A549 treated with RU486 at 1 μM for 4 hours (cell line): ENCODE measurements at places on chromosomes 12 and 14. TPM values are rescaled to one million over a fixed set of nuclear protein-coding genes. Genes with fewer than 3 reads are reported as not detected.

KRT6A gene
- total RNA-seq, result 0.64 to 0.95 TPM (median 0.94 TPM) in 5 replicates

RD3L gene
- not detected in 5 replicates for total RNA-seq

CIROP gene
- total RNA-seq, result not detected in 5 replicates

PAWR gene
- total RNA-seq, result 36.2 to 75.5 TPM (median 67.0 TPM) in 5 replicates

CLEC7A gene
- total RNA-seq, result not detected in 5 replicates

IL25 gene
- not detected in 5 replicates for total RNA-seq

STON2 gene
- 0.79 to 1.1 TPM (median 0.90 TPM) in 5 replicates for total RNA-seq

OAS1 gene
- 59.6 to 92.3 TPM (median 83.6 TPM) in 5 replicates for total RNA-seq

FOXG1 gene
- total RNA-seq, result 0.05 to 0.17 TPM (median 0.13 TPM) in 5 replicates

IKBIP gene
- total RNA-seq, result 31.8 to 74.8 TPM (median 67.8 TPM) in 5 replicates

TXNRD1 gene
- 1,004 to 1,355 TPM (median 1,133 TPM) in 5 replicates for total RNA-seq

HOXC12 gene
- not detected in 5 replicates for total RNA-seq

B4GALNT3 gene
- 0.43 to 1.0 TPM (median 0.64 TPM) in 5 replicates for total RNA-seq

INHBE gene
- total RNA-seq, result 0.08 to 0.25 TPM (median 0.12 TPM) in 3 of 5 replicates, not detected in the others

MYL2 gene
- total RNA-seq, result 0.25 to 0.27 TPM in 2 of 5 replicates, not detected in the others

SIX6 gene
- total RNA-seq, result not detected in 5 replicates

ESR2 gene
- 0.03 TPM in 1 of 5 replicates, not detected in the others for total RNA-seq

ASCL1 gene
- total RNA-seq, result not detected in 5 replicates

LRRIQ1 gene
- total RNA-seq, result 0.41 to 1.5 TPM (median 1.1 TPM) in 5 replicates

RGS6 gene
- total RNA-seq, result not detected in 5 replicates

DEPDC4 gene
- 0.30 to 2.7 TPM (median 1.4 TPM) in 5 replicates for total RNA-seq

GLIPR1L1 gene
- total RNA-seq, result not detected in 5 replicates

CHGA gene
- total RNA-seq, result 0.86 to 2.1 TPM (median 1.4 TPM) in 5 replicates

RNASE1 gene
- total RNA-seq, result 0.38 to 0.50 TPM (median 0.45 TPM) in 3 of 5 replicates, not detected in the others

KERA gene
- not detected in 5 replicates for total RNA-seq

PMCH gene
- total RNA-seq, result not detected in 5 replicates

RNASE7 gene
- not detected in 5 replicates for total RNA-seq

LTB4R gene
- total RNA-seq, result 3.7 to 6.6 TPM (median 6.4 TPM) in 5 replicates

MTHFD1 gene
- 104 to 124 TPM (median 123 TPM) in 5 replicates for total RNA-seq

HOMEZ gene
- total RNA-seq, result 6.8 to 9.3 TPM (median 7.4 TPM) in 5 replicates

IFNG-AS1 gene
- total RNA-seq, result not detected in 5 replicates

SYNDIG1L gene
- not detected in 5 replicates for total RNA-seq

TSPAN19 gene
- 0.18 TPM in 1 of 5 replicates, not detected in the others for total RNA-seq

ADCY4 gene
- total RNA-seq, result not detected in 5 replicates

KRAS gene
- 5.0 to 16.3 TPM (median 14.7 TPM) in 5 replicates for total RNA-seq

RNASE4 gene
- total RNA-seq, result 5.3 to 8.7 TPM (median 6.2 TPM) in 5 replicates

SMAGP gene
- 22.2 to 27.7 TPM (median 24.5 TPM) in 5 replicates for total RNA-seq

CACNA2D4 gene
- not detected in 5 replicates for total RNA-seq

SLC41A2 gene
- 17.1 to 27.0 TPM (median 22.0 TPM) in 5 replicates for total RNA-seq

CD163L1 gene
- 0.13 to 0.81 TPM (median 0.53 TPM) in 5 replicates for total RNA-seq

ADAM21 gene
- total RNA-seq, result 0.07 TPM in 1 of 5 replicates, not detected in the others

KLHDC1 gene
- 0.17 to 0.76 TPM (median 0.36 TPM) in 5 replicates for total RNA-seq

CEBPE gene
- not detected in 5 replicates for total RNA-seq

TPH2 gene
- total RNA-seq, result not detected in 5 replicates

ZNF605 gene
- 2.3 to 3.3 TPM (median 2.9 TPM) in 5 replicates for total RNA-seq

RIMKLB gene
- total RNA-seq, result 14.2 to 17.9 TPM (median 16.4 TPM) in 5 replicates

REM2 gene
- 0.22 to 0.46 TPM (median 0.37 TPM) in 5 replicates for total RNA-seq

SYNE3 gene
- total RNA-seq, result 0.18 to 0.23 TPM (median 0.23 TPM) in 5 replicates

PLBD1 gene
- total RNA-seq, result 3.8 to 5.3 TPM (median 4.2 TPM) in 5 replicates

OLR1 gene
- 1.0 to 2.1 TPM (median 1.2 TPM) in 5 replicates for total RNA-seq

NINJ2 gene
- total RNA-seq, result 0.37 to 0.69 TPM (median 0.49 TPM) in 5 replicates

DUSP6 gene
- 7.6 to 10.4 TPM (median 8.3 TPM) in 5 replicates for total RNA-seq

CCDC92 gene
- 17.2 to 25.6 TPM (median 22.9 TPM) in 5 replicates for total RNA-seq

RNASE3 gene
- not detected in 5 replicates for total RNA-seq

FGF6 gene
- not detected in 5 replicates for total RNA-seq

SLCO1B3 gene
- total RNA-seq, result 5.3 to 16.7 TPM (median 15.3 TPM) in 5 replicates

SOAT2 gene
- 0.15 to 0.29 TPM (median 0.23 TPM) in 5 replicates for total RNA-seq

HOXC6 gene
- 4.2 to 5.4 TPM (median 4.5 TPM) in 5 replicates for total RNA-seq

SCN8A gene
- total RNA-seq, result 0.89 to 2.3 TPM (median 1.8 TPM) in 5 replicates
